H1 (cell line): ENCODE measurements at places on chromosomes 2 and 18. TPM values are rescaled to one million over a fixed set of nuclear protein-coding genes. Genes with fewer than 3 reads are reported as not detected.

GRCh38 chr2:64214281-64215115, 70.3 kb upstream of the PELI1 start:
- no peak for DNase-seq

GRCh38 chr2:61988462-61989366, 83.2 kb downstream of the COMMD1 start:
- DNase-seq, result no peak

DNA sequence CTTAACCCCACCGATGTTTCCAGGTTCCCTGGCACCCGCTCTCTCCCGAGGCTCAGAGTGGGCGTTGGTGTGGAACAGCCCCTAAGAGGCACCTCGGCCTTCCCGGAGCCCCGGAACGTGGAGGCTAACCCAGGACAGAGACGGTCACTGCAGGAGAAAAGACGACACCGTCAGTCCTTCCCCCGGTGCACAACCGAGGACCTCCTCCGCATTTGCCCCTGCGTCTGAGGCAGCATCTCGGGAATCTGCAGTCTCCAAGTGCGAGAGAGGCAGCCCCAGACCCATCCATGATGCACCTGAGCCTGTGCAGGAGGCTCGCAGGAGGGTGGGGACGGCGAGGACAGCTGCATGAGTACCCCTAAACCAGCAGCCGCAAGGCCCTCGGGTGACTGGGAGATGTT, 204.9 kb upstream of the SALL3 start:
- DNase-seq, result no peak

DNA sequence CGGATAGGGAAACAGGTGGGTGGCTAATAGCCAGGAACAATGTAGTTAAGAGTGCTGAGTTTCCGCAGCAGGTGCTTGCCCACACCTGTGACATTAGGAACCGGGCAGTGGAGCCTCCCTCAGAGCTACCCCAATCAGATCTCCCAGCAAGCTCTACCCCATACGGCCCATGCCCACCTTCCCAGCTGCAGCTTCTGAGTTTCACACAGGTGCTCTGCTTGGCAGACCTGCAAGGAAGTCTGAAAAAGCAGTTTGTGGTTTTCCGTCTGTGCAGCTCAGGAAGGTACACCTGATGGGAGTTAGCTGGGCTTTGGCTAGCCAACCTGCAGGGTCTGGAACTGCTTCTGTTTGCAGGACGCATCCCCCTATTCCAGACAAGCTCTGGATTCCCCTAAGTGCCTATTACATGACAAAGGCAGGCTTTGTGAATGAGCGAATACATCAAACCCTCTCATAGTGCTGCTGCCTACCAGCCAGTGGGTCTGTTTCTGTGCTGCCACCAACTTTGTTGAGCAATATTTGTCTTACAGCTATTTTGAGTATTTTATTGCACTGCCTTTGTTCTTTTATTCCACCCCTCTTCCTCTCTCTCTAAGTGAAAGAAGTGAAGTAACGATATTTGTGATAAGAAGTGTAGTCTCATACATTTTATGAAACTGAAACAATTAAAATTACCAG, 24.7 kb upstream of the CEP68 start:
- DNase-seq, result no peak

DNA sequence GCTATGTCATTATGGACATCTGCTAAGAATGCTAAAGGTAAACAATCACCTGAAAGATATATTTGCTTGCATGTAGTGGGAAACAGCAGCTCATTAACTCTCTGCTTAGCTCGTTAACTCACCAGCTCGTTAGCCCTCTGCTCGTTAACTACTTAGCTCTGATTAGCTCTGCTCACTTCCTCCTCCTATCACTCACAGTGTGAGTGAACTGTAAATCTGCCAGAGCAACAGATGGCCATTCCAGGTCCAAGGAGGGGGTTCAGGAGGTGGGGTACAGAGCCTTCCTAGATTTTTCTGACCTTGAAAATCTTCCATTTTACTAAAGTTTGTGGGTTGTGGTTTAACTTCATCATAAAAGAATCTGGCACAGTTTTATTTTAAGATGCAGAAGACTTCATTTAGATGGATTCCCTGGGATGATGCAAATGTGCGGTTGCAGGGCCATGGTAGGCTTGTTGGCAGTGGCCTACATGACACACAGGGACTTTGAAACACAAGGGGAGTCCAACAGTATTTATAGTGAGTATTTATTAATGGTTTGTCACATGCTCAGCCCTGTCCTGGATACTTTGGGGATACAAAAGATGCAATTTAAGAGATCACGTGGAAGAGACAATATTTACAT, 1633.7 kb upstream of the CELF4 start:
- DNase-seq, result no peak

GRCh38 chr2:155633887-155634570, 698.5 kb downstream of the NR4A2 start:
- DNase-seq, result no peak

DNA sequence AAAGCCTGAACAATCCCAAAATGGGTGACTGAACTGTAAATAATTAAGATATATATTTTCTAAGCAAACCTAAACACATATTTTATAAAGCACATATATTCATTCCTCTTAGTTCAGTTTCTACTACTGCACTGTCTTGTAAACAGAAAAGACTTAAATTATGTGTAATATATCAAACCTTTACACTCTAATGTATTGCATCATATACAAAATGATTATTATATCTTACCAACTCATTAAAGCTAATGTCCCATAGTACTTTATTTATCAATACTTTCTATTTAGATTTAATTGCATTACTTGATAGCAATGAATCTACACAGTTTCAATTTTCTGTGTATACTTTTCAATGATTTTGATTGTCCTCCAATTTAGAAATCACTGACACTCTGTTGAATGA, 111.0 kb downstream of the TMEM247 start:
- DNase-seq, result no peak

DNA sequence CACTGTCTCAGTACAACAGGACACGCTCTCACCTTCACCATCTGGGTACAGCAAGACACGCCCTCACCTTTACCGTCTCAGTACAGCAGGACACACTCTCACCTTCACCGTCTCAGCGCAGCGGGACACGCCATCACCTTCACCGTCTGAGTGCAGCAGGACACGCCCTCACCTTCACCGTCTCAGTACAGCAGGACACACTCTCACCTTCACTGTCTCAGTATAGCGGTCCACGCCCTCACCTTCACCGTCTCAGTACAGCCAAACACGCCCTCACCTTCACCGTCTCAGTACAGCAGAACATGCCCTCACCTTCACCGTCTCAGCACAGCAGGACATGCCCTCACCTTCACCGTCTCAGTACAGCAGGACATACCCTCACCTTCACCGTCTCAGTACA, 109.9 kb upstream of the CTDP1 start:
- no peak for DNase-seq

GRCh38 chr2:55431982-55432627, 12.4 kb upstream of the CCDC88A start:
- DNase-seq, result no peak

DNA sequence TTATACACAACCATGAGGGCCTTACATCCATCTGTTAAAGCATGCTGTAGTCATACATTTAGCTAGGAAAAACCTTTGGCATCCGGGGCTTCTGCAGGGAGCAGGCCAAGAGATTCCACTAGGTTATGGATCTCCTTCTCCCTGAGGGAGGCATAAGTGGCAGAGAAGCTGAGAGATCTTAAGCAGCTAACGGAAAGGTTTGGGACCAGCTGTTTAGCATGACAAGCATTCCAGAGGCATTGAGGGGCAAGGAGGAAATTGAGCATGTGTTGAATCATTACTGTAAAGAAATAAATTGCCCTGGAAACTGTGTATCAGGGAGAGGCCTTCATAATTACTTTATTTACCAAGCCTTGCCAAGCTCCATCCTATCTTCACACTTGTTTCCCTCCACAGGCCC, 643.1 kb downstream of the CNTNAP5 start:
- no peak for DNase-seq

GAD1 gene
- total RNA-seq, result 0.34 and 0.65 TPM in 2 replicates

SCN2A gene
- total RNA-seq, result 0.61 and 1.1 TPM in 2 replicates

ACOXL gene
- 20.6 and 20.8 TPM in 2 replicates for total RNA-seq

UGT1A8 gene
- not detected in 2 replicates for total RNA-seq
